A549 treated with GW870086 at 1 μM for 4 hours (cell line): ENCODE measurements at places on chromosomes 7 and 10. TPM values are rescaled to one million over a fixed set of nuclear protein-coding genes. Genes with fewer than 3 reads are reported as not detected.

Gene THSD7A
- total RNA-seq = 1.3 to 3.0 TPM (median 2.2 TPM) in 5 replicates

Gene HTR5A
- total RNA-seq = not detected in 5 replicates

Gene CNNM1
- total RNA-seq = 24.0 to 32.5 TPM (median 30.1 TPM) in 5 replicates

Gene MUC12
- 14.8 to 23.2 TPM (median 20.8 TPM) in 5 replicates for total RNA-seq

Gene CALHM1
- not detected in 5 replicates for total RNA-seq

Gene SLC29A3
- total RNA-seq = 22.5 to 24.6 TPM (median 24.1 TPM) in 5 replicates

Gene ZNF316
- total RNA-seq = 8.8 to 14.3 TPM (median 13.4 TPM) in 5 replicates

Gene AGR3
- total RNA-seq = not detected in 5 replicates

Gene HOXA1
- 2.2 to 3.9 TPM (median 3.3 TPM) in 5 replicates for total RNA-seq

Gene GPRIN2
- total RNA-seq = 30.6 to 40.9 TPM (median 37.8 TPM) in 5 replicates

Gene PIK3CG
- not detected in 5 replicates for total RNA-seq

Gene GRK5
- total RNA-seq = 8.5 to 10.8 TPM (median 10.3 TPM) in 5 replicates

Gene CPA4
- total RNA-seq = 3.2 to 5.4 TPM (median 4.7 TPM) in 5 replicates

Gene ITPRID1
- total RNA-seq = not detected in 5 replicates

Gene OR2A5
- total RNA-seq = not detected in 5 replicates

Gene KCNMA1
- 42.8 to 95.1 TPM (median 69.4 TPM) in 5 replicates for total RNA-seq

Gene FAM170B
- not detected in 5 replicates for total RNA-seq

Gene SFTPA1
- not detected in 5 replicates for total RNA-seq

Gene C7orf33
- not detected in 5 replicates for total RNA-seq

Gene FUOM
- total RNA-seq = 14.1 to 16.7 TPM (median 15.8 TPM) in 5 replicates

Gene NDUFB2
- total RNA-seq = 377 to 434 TPM (median 394 TPM) in 5 replicates

Gene PODXL
- 26.2 to 41.4 TPM (median 35.9 TPM) in 5 replicates for total RNA-seq

Gene GIMAP6
- total RNA-seq = not detected in 5 replicates

Gene GRM3
- total RNA-seq = not detected in 5 replicates

Gene TWIST1
- 1.6 to 3.9 TPM (median 3.0 TPM) in 5 replicates for total RNA-seq

Gene YAE1
- total RNA-seq = 18.5 to 22.8 TPM (median 19.6 TPM) in 5 replicates

Gene SORCS1
- not detected in 5 replicates for total RNA-seq

Gene FAM241B
- 16.7 to 19.2 TPM (median 17.2 TPM) in 5 replicates for total RNA-seq

Gene WIPF3
- total RNA-seq = 0.35 to 0.84 TPM (median 0.61 TPM) in 5 replicates

Gene CADPS2
- 0.07 to 0.09 TPM (median 0.09 TPM) in 4 of 5 replicates, not detected in the other for total RNA-seq

Gene NDUFA5
- 28.4 to 44.4 TPM (median 34.1 TPM) in 5 replicates for total RNA-seq

Gene GPR26
- total RNA-seq = not detected in 5 replicates

Gene HMX2
- 0.14 to 0.25 TPM in 2 of 5 replicates, not detected in the others for total RNA-seq

Gene AVPI1
- total RNA-seq = 86.3 to 139 TPM (median 117 TPM) in 5 replicates

Gene NOBOX
- not detected in 5 replicates for total RNA-seq

Gene SLC18A3
- not detected in 5 replicates for total RNA-seq

Gene PGAM1
- 576 to 654 TPM (median 631 TPM) in 5 replicates for total RNA-seq

Gene CALML5
- total RNA-seq = not detected in 5 replicates

Gene RADIL
- 1.4 to 3.0 TPM (median 2.2 TPM) in 5 replicates for total RNA-seq
